ENCODE measurements at places on chromosomes 7 and 10.

DNA sequence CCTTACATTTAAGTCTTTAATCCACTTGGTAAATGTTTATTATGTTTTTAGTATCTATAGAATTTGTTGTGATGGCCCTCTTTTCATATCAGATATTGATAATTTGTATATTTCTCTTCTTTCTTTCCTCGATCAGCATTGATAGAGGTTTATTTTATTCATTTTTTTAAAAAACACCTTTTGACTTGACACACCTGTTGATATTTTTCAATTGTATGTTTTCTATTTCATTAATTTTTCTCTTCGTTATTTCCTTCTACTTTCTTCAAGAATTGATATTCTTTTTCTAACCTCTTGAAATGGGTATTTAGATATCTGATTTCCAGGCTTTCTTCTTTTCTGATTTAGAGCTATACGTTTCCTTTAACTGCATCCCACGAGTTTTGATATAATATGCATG is 50.9 kb downstream of the BTBD16 start:
- DNase-seq: no peak

GRCh38 chr7:134548877-134549276 is at the start of gene AKR1B15:
Gene AKR1B15, plus strand, starts transcription at chr7:134549110. Its CDS starts 15,510 bp downstream, at chr7:134564620.
- DNase-seq: no peak

DNA sequence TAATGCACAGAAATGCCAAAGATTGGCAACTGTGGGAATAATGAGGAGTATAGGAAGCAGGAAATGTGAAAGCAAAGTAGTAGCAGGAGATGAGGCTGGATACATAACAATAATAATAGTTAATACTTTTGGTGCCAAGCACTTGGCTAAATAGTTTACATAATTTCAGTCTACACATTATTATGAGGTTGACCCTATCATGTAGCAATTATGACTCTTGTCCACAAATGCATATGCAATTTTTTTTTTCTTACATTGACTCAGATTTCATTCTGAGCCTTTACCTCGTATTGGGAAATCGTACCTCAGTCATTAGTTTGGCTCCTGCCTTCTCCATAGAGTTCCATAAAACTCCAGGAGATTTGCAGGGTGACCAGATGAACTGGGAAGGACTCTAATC is 219.9 kb downstream of the SUGCT start:
- DNase-seq: no peak

DNA sequence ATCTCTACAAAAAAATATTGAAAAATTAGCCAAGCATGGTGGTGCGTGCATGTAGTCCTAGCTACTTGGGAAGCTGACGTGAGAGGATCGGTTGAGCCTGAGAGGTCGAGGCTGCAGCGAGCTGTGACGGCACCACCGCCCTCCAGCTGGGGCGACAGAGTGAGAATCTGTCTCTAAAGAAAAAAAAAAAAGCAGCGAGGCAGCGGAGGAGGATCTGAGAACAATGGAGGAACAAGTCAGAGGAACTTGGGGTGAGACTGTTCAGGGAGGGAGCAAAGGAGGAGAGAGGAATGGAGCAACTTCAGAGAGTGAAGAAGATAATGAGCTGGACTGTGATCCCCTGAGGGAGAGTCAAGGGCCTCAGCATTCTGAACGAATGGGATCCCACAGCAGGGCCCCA is 85.4 kb downstream of the MKX start:
- no peak for DNase-seq

DNA sequence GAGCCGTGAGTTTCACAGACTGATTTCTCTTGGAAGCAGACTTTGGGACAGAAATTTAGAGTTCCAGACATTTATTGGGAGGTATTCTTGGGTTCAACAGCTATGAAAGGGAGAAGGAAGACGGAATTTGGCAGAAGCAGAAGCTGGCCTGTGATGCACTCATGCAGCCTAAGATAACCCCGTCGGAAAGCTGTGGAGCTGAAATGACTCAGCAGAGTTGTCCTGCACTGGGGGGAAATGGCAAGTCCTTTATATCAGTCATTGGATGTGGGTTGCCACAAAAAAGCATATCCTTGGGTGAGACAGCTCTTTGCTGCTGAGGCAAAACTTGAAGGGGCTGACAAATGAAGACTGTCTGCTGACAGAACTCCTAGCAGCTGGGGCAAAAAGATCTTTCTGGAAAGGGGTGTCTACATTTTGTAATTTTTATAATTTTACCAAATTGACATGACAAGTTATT is 11.5 kb upstream of the MICU1 start:
- DNase-seq: no peak

DNA sequence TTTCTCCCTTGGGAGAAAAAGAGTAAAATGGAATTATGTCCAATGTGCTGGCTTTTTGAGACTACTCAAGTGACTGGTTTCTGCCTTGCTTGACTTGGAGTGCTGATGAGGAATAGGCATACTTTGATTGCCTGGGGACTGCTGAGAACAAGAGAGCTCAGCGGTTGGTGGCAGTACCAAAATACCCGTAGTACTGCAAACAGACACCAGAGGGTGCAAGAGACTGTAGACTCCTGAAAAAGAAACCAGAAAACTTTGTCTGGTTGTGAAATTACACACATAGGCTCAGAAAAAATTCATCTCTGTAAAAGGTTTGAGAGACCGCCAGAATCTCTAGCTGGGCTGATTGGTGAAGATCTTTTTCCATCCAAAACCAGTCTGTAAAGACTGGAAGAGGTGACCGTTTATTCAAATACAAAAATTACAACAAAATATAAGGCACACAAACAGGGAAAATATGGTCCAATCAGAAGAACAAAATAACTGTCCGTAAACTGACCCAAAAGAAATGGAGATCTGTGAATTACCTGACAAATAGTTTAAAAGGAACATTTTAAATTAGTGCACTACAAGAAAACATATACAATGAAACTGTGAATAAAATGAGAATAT is 18.5 kb downstream of the BICC1 start:
- DNase-seq: no peak

DNA sequence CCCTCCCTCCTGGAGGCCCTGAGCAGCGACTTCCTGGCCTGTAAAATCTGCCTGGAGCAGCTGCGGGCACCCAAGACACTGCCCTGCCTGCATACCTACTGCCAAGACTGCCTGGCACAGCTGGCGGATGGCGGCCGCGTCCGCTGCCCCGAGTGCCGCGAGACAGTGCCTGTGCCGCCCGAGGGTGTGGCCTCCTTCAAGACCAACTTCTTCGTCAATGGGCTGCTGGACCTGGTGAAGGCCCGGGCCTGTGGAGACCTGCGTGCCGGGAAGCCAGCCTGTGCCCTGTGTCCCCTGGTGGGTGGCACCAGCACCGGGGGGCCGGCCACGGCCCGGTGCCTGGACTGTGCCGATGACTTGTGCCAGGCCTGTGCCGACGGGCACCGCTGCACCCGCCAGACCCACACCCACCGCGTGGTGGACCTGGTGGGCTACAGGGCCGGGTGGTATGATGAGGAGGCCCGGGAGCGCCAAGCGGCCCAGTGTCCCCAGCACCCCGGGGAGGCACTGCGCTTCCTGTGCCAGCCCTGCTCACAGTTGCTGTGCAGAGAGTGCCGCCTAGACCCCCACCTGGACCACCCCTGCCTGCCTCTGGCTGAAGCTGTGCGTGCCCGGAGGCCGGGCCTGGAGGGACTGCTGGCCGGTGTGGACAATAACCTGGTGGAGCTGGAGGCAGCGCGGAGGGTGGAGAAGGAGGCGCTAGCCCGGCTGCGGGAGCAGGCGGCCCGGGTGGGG is 2.2 kb downstream of the TRIM56 start:
- DNase-seq: no peak

DNA sequence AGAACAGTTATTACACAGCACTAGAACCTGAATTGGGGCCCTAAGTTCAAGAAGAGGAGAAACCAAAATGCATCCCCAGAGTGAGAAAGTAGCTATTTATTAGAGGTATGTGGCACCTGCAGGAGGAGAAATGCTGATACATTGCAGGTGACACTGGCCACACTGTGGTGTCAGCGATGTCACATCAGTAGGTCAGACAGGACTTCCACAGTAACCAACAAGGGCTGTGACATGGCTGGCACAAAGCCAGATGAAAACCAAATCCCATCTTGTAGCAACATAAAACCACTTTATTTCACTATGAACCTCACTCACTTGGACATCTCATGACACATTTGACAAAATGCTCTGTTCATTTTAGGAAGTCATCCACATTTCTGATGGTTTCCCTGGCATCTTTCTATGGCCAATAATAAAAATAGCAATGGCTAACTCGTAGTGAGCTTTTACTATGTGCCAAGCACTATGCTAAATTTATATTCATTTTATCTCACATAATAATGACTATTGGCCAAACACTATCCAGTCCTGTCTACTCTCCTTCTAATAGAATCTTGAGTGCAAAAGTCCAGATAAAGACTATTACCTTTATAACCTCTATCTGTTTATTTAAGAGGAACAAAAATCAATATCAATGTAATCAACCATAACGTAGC is 154.2 kb downstream of the TSPAN12 start:
- no peak for DNase-seq

- peak; percentile 8 for DNase-seq
These were observed 2.3 kb downstream of the HKDC1 start for GRCh38 chr10:69222157-69223027.

- no peak for DNase-seq
These were observed 121.6 kb upstream of the LYZL2 start for GRCh38 chr10:30750971-30751677.

DNA sequence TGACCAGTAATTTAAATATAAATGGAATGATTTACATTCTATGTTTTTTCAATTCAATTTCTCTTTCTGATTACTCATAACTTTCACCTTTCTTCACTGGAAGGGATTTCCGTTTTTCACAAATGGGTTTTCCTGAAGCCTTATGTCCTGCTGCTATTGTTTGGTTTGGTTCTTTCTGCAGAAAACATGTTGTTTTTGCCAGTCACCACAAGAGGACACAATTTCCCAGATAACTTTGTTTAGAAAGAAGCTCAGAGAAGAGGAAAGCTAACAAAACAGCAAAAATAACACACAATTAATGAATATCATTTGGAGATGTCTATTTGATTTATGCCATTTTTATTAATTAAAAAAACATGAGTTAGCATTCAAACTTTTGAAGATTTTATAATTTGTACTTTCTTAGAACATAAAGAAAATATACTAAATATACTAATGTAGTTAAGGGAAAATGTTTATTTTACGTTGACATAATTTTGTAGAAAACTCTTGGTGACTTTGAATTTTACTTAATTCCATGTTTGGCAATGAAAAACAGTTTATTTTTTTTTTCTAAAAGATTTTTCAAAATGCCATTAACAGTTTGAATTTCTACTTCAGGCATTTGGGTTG is 4.6 kb upstream of the TWIST1 start:
- no peak for DNase-seq

DNA sequence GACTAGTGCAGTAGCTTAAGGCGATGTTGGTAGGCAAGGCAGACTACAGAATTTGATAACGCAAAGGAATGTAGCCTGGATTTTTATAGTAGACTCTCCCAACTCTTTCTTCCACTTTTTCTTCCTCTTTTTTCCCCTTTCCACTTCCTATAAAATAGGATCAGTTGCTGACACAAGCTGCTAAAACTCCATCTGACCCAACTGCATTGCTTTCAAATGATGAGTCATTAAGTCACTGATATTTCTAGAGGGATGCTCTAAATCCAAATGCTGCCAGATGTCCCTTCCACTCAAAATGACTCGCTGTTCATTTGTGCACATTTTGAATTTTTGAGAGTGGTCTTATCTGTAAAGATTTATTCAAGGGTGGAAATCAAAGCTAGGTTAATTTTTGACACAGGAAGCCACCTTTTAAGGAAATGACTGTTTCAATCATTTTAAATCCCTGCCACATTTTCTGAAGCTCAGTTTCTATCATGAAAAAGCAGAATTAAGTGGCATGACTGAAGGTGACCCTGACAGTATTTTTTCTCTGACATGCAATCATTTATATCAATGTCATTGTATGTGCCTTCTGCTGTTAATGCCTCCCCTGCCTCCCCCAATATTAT is 25.8 kb upstream of the SFMBT2 start:
- no peak for DNase-seq

DNA sequence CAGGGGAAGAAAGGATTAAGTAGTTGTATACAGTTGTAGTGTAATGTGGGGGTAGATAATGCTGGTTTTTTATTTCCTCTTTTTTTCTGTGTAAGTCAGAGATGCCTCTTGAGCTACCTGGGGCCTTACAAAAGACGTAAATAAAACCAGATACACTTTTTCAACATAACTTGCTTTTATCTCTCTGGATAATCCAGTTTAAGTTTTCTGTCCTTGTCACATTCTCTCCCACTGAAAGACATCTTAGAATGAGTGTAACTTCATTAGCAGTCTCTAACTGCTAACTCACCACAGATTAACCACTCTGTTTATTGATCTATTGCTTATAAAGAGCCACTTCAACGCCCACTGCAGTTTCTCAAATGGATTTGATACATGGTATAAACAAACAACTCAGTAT is 64.1 kb upstream of the LRRN3 start:
- DNase-seq: no peak

DNA sequence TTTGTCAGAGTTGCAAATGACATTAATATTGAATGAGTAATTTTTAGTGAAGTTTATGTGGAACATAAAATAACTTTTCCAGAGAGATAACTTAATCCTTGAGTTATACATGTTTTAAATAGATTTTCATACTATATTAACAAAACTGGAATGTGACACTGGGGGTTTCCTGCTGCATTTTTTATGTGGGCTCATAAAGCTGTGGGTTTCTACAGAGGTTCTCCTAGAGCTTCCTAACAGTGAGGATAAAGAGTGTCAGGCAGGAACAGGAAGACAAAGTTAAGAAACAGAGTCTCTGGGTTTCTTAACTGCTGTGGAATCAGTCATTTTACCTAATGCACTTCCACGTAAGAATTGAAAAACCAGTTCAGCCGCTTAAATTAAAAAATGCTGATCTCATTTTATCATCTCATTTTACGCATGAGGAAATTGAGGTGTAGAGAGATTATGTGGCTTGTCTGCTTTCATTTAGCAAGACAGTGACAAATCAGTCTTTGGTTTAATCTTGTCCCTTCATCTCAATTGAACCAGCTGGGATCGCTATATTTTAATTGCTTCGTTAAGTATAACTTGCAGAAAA is 5.0 kb downstream of the CD36 start:
- no peak for DNase-seq

DNA sequence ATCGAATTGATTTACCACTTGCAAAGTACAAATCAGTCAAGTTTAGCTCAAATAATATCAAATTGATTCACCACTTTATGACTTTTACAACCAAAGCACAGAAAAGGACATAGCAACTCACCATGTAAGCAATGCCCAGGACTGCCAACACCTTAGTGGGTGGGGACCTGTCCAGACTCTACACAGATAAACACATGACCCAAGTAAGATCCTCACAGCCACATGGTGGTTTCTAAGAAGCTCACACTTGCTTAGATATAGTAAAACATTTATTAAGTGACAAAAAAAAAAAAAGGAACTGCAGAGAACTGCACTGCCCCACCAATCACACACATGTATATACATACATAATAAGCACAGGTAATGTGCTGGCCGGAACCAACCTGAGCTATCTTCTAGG is 116.2 kb downstream of the SLC25A13 start:
- no peak for DNase-seq
